ENCODE measurements at places on chromosomes 11 and 22. TPM values are rescaled to one million over a fixed set of nuclear protein-coding genes. Genes with fewer than 3 reads are reported as not detected.

ASCL2 gene
- total RNA-seq, result not detected

MS4A1 gene
- total RNA-seq, result not detected

SMIM35 gene
- not detected for total RNA-seq

GRCh38 chr11:38680746-38681145 lies 2082.7 kb upstream of the RAG2 start:
- DNase-seq, result no peak

DNA sequence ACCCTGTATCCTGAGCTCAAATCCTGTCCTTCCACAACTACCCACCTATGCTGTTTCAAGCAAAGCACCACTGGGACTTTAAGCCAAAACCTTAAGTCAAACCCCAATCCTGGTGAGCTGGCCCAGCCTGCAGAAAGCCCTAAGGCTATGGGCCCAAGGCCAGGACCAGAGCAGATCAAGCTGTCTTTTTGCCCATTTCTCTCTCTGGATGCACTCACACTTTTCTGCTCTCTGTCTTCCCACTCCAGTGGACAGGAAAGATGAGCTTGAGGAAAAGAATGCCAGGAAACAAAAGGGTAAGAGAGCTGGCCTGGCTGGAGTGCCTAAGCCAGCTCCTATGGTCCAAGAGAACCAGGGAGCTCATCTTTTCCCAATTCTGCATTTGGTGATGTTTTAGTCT lies 284.3 kb upstream of the ISX start:
- no peak for DNase-seq

- no peak for DNase-seq
These were observed 1456.5 kb downstream of the TBC1D22A start for GRCh38 chr22:48218889-48219420.

- DNase-seq, result no peak
These were observed 32.1 kb downstream of the DAGLA start for GRCh38 chr11:61712314-61712713.

DNA sequence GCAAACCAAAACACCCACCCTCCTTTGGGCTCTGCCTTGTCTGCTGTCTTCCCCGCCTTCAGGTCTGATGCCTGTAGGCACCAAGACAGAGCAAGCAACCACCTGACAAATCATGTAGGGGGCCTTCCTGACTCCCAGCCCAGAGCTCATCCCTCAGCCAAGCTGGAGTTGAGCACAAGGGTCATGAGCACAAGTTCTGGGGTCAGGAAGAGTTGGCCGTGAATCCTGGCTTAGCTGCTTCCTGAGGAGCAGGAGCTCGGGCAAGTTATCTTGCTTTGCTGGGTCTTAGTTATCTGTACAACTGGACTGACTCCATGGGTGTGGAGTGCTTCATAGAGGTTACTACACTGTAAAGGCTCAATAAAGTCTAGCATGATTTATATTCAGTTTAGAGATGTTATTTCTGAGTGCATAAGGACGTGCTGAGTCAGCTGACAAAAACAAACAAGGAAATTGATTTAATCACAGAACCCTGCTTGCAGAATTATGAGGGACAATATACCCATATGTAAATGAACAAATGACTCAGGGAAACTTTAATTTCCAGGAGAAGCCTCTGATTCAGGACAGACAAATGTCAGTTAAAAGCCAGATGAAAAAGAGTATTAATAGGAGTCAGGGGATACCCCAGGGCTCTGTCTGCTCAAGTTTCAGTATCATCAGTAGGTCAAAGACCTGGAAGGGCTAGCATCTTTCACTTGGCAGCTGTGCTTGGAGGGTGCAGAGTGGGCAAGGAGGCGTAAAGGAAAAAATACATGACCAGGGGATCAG lies 15.0 kb upstream of the APOA1 start:
- DNase-seq, result peak; percentile 26

All from myocyte (in vitro differentiated cells).